GM12878 (cell line): ENCODE measurements at places on chromosomes 12 and 14.
A peak's percentile ranks its signal among the peaks of the same experiment; 100 is the strongest.

- no peak for DNase-seq
Measured at GRCh38 chr12:106331599-106331998, 25.9 kb upstream of the POLR3B start.

DNA sequence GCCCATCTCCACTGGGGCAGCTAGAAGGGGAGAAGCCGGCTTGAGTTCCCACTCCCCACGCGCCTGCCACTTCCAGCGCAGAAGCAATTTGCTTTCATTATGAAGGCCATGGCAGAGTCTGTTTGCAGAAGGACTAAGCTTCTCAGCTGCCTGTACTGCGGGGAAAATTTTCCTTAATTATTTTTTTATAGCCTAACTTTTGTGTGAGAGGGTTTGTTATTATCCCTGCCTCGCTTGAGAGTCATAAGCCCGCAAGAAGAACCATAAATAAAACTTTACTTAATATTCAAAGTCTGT, 56.0 kb upstream of the DLK1 start:
- DNase-seq: no peak

- no peak for DNase-seq
Measured at GRCh38 chr12:75744607-75745256, 233.3 kb upstream of the KRR1 start.

DNA sequence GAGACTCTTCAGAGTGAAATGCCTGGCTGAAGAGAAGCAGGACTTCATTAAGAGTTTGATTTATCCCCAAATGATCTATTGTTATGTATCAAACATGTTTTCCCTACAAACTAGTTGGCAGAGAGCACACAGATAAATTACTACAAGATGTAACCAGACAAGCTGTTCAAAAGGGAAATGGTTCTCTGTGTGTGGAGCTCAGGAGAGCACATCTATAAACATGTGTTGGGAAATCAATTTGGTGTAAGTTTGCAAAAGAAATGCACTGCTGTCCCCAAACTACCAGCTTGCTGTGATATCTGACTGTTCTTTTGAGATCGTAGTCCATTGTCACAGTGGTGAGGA, 159.2 kb downstream of the PAH start:
- no peak for DNase-seq

DNA sequence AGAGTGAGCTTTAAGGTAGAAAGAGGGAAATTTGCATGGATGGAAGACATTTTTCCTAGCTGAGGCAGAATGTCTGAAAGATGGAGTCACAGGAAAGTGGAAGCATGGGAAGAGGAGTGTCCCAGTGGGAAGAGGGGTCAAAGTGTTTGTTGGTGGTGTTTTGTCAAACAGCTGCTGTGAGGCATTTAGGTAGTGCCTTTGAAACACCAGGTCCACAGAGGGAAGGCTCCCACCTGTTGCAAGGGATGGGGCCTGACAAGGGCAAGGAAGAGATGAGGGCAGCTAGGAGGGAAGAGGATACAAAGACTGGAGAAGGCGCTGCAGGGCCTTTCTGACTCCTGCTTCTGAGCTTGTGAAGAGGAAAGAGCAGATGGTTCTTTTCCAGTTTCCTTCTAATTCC, 91.8 kb upstream of the CISTR start:
- no peak for DNase-seq

GRCh38 chr14:59213368-59214315, 25.2 kb downstream of the DAAM1 start:
- no peak for DNase-seq

DNA sequence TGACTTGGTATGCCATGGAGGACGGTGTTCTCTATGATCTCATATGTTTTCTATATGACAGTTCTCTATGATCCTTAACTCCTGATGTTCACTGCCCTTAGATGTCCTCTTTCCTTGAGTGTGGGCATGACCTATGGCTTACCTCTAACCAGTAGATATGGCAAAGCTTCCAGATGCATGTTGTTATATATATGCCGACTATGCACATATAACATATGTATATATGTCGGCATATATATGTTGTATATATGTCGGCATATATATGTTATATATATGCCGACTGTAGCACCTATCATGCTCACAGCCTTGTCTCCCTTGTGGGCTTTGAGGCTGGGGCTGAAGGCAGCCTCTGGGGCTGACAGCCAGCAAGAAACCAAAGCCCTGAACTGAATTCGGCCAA, 106.0 kb downstream of the GRIP1 start:
- DNase-seq: no peak

DNA sequence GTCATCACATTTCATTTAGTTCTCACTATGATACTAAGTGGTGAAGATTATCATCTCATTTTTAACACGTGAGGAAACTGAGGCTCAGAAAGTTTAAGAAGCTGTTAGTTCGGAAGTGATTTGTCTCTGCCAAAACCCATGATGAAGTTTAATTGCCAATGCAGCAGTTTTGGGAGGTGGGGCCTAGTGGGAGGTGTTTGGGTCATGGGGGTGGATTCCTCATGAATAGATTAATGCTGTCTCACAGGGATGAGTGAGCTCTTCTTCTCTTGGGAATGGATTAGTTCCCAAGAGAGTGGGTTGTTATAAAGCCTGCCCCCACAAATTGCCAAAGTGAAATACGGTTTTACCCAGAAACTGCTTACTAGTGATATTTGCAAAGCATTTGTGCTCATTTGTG, 91.5 kb upstream of the IGF1 start:
- no peak for DNase-seq

GRCh38 chr12:91033251-91033650, 24.6 kb downstream of the KERA start:
- no peak for DNase-seq

GRCh38 chr12:29427964-29428363, 47.0 kb upstream of the ERGIC2 start:
- peak; percentile 37 for DNase-seq

- DNase-seq: no peak
Measured at GRCh38 chr14:32134448-32135097, 57.5 kb downstream of the ARHGAP5 start.

DNA sequence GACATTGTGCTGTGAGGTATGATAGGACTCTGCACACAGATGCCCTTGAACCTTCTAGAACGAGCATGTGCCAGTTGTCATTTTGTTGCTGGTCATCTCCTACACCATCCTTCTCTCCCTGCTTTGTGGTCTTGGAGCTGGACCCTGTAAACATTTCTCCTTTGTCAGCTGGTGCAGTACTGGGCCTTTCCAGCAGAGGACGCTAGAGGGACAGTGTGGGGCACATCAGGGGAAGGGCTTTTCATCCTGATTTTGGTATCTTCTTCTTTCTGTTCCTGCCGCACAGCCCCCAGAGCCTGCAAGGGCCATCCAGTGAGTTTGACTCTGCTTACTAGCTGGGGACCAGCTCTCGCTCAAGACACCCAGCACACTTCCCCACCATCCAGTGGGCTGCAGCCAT, 484.6 kb downstream of the AACS start:
- no peak for DNase-seq

DNA sequence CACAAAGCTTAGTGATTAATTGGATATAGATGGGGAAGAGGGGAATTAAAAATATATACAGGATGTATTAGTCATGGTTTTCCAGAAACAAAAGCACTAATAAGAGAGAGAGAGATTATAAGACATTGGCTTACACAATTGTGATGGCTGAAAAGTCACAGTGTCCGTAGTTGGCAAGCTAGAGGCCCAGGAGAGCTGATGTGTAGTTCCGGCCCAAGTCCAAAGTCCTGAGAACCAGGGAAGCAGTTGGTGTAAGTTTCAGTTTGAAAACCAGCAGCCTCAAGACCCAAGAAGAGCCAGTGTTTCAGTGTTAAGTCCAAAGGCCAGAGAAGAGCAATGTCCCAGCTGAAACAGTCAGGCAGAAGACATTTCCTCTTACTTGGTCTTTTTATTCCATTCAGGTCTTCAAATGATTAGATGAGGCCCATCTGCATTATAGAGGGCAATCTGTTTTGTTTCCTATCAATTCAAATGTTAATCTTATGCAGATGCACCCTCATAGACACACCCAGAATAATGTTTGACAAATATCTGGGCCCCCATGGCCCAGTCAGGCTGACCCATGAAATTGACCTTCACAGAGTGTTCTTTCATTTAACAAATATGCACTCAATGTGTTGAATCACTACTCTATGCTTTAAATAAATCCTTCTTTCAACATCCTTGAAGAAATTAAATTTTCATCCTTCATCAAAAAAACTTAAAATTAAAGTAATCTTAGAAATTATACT, 67.2 kb upstream of the DIO2 start:
- DNase-seq: no peak

DNA sequence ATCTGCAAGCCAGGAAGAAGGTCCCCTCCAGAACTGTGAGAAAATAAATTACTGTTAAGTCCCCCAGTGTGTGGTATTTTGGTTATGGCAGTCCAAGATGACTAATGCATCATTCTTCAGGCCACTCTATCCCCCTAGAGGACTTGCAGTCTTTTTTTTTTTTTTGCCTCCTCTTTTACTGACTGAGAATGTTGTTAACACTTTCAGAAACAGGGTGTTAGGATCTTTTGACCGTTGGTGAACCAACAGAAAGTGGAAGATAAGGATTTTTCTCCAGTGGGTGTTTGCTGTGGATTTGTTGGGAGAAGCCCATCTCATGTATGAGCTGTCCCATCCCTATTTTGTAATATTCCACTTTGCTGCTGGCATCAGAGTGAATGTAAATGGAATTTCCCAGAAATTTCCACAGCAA, 37.8 kb downstream of the MARK3 start:
- no peak for DNase-seq

DNA sequence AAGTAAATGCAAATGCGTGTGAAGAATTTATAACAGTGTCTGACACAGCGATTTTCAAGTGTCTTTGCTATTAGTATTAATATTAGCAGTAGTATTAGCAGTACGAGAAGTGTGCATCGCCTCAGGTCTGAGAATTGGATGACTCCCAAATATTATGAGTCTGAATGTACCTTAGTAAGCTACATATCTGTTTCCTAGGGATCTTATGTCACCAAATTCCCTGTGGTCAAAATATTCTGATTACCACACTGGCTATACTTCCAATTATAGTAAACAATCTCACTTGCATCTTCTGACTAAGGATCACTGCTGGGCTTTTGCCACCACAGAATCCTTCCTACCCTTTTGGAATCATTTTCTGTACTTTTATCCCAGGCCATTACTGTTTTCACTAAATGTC, 396.0 kb upstream of the MIS18BP1 start:
- DNase-seq: no peak

- DNase-seq: no peak
Measured at GRCh38 chr12:100324498-100324897, 32.4 kb upstream of the SLC17A8 start.

- DNase-seq: no peak
Measured at GRCh38 chr12:6555018-6555691, 687 bp downstream of the IFFO1 start.

GRCh38 chr12:69149270-69149669, 90.1 kb upstream of the CPSF6 start:
- no peak for DNase-seq

- no peak for DNase-seq
Measured at GRCh38 chr12:40098406-40099145, 7.3 kb downstream of the SLC2A13 start.

GRCh38 chr12:54796991-54797390, 57.3 kb upstream of the MUCL1 start:
- DNase-seq: no peak

DNA sequence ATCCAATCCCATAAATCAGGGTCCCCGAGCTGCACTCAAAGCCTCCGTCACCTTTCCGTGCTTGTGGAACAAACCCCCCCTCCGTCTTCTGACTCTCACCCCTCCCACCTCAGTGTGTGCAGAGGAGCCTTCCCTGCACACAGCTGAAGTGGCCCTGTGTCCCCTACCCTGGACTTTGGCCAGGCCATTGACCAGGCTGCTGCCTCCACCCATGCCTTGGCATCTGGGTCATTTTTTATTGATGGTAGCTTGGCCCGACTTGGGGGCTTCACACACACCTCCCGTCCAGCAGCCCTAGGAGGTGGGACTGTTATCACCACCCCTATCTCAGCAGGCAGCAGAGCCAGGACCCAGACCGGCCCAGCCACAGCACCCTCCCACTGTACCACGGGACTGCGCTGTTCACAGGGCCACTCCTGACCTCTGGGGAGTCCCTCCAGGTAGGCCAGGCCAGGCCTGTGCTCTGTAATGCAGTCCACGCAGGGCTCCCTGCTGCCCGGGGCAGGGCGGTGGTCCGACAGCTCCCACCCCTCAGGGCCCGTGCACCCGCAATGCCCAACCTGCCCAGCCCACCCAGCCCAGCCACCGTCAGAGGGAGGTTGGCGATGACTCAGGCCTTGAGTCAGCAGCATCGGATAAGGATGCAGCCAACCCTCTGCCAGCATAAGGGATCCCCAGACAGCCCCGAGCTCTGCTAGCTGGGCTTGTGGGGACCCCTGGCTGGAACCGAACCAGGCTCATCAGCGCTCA, 9.2 kb upstream of the INF2 start:
- no peak for DNase-seq
